LHCN-M2 (cell line): ENCODE measurements at places on chromosomes 7 and 10. TPM values are rescaled to one million over a fixed set of nuclear protein-coding genes. Genes with fewer than 3 reads are reported as not detected.

- peak; percentile 89 for DNase-seq
These were observed 7.2 kb upstream of the PGAM2 start for GRCh38 chr7:44072364-44073231.

Gene ITGB8
- 4.6 and 7.2 TPM in 2 replicates for total RNA-seq

Gene METTL27
- total RNA-seq = 3.2 and 5.7 TPM in 2 replicates

Gene TRPV6
- not detected in 2 replicates for total RNA-seq

Gene TACR2
- 0.29 TPM in 1 of 2 replicates, not detected in the other for total RNA-seq

- no peak for DNase-seq
These were observed 201.7 kb upstream of the ADARB2 start for GRCh38 chr10:1939016-1939415.

Gene KCP
- total RNA-seq = 0.13 TPM in 1 of 2 replicates, not detected in the other

GRCh38 chr7:111853201-111853990 is 291.1 kb upstream of the IMMP2L start:
- no peak for DNase-seq

Gene CYP17A1
- not detected in 2 replicates for total RNA-seq

DNA sequence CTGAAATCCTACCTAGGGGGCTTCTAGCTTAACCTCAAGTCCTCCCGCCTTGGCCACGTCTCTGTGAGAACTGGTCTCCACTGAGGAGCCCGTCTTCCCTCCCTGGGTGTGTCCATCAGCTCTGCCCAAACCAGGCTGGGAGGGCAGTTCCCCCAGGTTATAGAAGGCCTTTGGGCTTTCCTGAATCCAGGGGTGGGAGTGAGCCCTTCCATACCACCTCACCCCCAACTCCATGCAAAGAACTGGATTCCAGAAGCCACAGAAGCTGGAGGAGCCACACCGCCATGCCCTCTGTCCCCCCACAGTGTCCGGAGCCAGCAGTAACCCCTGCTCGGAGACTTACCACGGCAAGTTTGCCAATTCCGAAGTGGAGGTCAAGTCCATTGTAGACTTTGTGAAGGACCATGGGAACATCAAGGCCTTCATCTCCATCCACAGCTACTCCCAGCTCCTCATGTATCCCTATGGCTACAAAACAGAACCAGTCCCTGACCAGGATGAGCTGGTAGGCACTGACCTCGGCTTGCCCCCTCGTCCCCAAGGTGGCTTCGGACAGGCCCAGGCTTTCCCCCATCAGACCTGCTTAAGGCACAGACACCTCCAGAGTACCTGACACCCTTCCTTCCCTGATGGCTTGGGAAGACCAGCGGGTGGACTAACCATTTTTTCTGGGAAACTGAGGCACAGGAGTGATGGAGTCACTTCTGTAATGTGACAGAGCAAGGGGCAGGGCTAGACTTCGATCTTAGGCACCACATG is 4.7 kb downstream of the CPA1 start:
- no peak for DNase-seq

DNA sequence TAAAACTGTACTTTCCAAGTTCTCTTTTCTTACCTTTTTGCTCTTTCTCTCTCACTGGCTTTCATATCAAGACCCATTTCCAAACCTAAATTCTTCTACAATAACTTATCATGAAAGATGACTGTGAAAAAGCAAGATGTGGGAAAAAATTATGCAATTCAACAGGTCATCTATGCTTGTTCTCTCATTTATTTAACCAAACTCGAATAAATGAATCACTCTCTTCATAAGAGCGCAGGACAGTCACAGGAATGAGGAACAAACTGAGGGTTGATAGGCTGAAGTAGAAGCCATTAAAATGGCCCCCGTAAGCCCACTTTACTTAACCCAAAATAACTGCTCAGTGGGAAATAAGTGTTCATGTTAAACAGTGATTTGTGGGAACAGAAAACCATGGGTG is 1289.7 kb upstream of the SORCS1 start:
- no peak for DNase-seq

Gene SFRP4
- total RNA-seq = 0.32 and 0.46 TPM in 2 replicates

DNA sequence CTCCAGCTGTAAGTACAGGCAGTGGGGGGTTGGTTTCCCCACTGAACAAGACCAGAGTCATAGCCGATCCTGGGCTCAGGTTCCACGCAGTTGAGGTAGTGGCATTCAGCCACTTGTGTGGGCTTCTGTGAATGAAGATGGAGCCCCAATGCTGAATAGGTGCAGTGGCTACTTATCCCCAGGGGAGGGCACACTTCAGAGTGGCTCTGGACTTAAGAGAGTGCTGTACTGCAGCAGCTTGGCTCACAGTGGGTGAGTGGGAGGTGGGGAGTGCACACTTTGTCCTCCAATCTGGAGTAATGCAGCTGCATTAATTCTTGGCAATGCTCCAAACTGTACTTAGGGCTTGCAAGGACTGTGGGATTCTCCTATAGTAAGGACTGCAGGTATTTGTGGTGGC is 81.9 kb downstream of the BUB3 start:
- no peak for DNase-seq

Gene INPP5A
- total RNA-seq = 15.9 and 16.0 TPM in 2 replicates

Gene CYP3A5
- not detected in 2 replicates for total RNA-seq

DNA sequence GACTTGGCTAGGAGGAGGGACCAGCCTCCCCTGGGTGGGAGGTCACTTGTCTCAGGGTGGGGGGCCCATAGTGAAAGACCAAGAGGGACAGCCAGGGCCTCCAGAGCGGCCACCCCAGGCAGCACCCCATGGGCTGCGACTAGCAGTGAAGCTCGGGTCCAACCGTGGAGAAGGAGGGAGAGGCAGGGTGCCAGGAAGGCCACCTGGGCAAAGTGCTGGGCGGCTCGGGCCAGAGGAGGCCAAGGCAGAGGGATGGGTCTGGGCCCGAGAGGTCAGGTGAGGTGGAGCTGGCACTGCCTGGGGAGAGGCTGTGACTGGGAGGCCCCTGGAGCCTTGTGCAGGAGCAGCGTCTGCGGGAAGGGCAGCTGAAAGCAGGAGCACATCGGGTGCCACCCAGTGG is 41.8 kb downstream of the CLRN3 start:
- DNase-seq = no peak
